ENCODE measurements at places on chromosomes 11 and 22.
A peak's percentile ranks its signal among the peaks of the same experiment; 100 is the strongest.

- DNase-seq = no peak
These were observed 957.6 kb upstream of the CCDC90B start for GRCh38 chr11:84243629-84244263.

GRCh38 chr11:58316142-58316541 lies 42.7 kb downstream of the OR5B17 start:
- DNase-seq = no peak

DNA sequence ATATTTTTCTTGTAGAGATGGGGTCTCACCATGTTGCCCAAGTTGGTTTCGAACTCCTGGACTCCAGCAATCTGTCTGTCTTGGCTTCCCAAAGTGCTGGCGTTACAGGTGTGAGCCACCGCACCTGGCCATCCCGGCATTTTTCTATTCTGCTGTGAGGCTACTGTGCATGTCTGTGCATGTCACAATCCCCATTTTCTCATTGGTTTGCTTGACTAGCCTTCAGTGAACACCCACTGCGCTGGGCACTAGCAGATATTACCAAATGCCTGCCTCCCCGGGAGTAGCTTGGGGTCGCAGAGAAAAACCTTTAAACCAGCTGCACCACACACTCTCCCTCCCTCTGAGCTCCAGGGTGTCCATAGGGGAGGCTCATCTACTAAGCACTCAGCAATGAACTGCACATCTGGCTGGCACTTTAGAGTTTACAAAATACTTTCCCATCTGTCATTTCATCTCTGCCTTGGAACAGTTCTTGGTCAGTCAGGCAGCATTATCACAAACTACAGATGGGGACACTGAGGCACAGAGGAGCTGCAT lies 4.9 kb downstream of the CSNK1E start:
- DNase-seq = no peak

GRCh38 chr11:119625206-119625978 lies 103.6 kb downstream of the NECTIN1 start:
- no peak for DNase-seq

- no peak for DNase-seq
These were observed 22.7 kb upstream of the OR4B1 start for GRCh38 chr11:48193876-48194275.

DNA sequence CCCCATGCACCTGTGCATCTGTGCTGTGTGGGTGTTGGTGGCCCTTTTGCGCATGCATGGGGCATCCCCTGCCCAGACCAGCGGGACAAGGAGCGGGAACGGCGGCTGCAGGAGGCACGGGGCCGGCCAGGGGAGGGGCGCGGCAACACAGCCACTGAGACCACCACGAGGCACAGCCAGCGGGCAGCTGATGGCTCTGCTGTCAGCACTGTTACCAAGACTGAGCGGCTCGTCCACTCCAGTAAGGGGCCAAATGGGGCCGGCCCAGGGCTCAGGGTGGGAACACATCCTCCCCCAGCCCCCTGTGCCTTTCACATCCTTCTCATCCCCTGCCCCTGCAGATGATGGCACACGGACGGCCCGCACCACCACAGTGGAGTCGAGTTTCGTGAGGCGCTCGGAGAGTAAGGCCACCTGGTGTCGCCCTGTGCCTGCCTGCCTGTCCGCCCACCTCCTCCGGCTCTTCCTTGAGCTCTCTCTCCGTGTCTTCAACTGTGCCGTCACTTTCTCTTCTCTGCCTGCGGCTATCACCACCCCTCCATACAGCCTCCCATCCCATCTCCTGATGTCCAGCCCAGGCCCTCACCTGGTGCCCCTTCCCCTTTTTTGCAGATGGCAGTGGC lies 10.6 kb downstream of the SELENOM start:
- no peak for DNase-seq

GRCh38 chr11:121763526-121763925 lies 310.8 kb upstream of the SORL1-AS1 start:
- peak; percentile 69 for DNase-seq

- DNase-seq = no peak
These were observed 28.2 kb downstream of the KCTD17 start for GRCh38 chr22:37079668-37080171.

GRCh38 chr11:46879056-46879585 lies 33.0 kb upstream of the CKAP5 start:
- no peak for DNase-seq

DNA sequence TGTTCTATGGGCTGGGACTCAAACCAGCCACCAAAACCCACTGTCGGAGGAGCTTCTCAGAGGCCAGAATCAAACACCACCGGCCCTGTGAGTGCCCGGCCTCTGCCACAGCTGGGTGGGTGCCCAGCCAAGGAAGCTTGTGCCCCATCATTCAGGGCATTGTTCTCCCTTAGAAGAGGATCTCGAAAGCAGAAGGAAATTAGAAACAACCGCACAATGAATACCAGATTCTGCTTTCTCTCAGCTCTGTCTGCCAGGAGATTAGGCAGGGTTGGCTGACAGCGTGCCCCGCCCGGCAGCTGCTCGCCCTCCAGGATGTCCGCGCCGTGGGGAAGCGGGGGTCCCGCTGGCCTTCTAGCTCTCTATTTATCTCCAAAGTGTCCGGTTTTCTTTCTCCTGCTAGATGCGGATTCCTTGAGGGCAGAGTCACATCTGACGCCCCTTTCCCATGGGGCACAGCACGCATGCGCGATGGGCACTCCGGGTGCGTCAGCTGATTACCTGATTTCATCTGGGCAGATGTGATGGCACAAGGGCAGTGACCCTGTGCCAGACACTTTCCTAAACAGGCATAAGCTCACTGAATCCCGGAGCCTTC lies 25.5 kb downstream of the SCGB1A1 start:
- DNase-seq = peak; percentile 61

DNA sequence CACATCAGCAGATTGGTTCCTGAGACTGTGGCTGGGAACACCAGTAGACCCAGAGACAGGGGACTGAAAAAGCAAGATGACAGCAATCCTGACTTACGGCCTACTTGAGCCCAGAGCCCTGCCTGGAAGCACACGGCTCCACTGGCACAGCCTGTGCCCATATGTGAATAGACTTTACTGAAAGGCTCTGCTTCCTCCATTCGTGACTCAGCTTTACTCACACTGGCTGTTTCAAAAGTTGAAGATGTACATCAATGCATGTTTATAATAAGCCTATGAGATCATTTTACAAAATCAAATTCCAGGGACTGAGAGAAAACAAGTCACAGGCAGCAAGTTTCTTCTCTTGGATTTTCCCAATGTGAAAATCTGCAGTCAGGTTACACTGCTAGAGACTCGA lies 134.6 kb upstream of the TEAD1 start:
- no peak for DNase-seq

GRCh38 chr11:44267750-44268613 lies 42.0 kb downstream of the ALX4 start:
- no peak for DNase-seq

GRCh38 chr11:107025673-107026072 lies 7.4 kb upstream of the GUCY1A2 start:
- DNase-seq = no peak

GRCh38 chr22:32482708-32483107 lies 8.1 kb downstream of the FBXO7 start:
- no peak for DNase-seq
